ENCODE measurements at places on chromosomes 4 and X.

GRCh38 chr4:167943872-167944505, 148.3 kb upstream of the ANXA10 start:
- no peak overlapping the region for H3K4me3 ChIP-seq
- no peak overlapping the region for H3K27ac ChIP-seq
- no peak for DNase-seq

DNA sequence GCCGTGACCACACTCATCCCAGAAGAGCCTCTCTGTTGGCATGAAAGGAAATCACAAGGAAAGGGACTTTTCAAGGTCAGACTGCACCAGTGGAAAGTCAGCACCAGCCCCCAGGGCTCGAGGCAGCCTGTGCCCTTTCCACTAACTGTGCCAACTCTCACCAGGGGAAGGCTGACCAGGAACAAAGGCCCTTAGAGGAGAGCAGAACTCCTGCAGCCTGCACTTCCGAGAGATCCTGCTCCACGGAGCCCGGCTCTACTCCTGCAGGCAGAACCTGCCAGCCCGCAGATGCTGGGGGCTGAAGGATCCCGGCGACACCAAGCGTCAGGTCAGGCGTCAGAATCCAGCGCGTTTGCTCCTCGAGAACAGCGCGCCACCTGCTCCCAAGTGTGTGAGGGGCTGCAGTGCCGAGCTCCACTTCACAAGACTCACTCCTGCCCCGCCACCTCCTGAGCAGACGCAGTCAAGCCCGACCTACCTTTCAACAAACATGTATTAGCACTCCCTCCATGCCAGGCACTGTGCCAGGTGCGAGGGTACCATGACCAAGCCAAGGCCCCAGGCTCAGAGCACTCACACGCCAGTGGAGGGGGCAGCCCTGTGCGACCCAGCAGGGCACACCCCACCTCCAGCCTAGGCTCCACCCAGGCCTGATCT, 13.6 kb upstream of the HELT start:
- peaks cover 73% of the 10 kb centered on the region for H3K27me3 ChIP-seq
- H3K36me3 ChIP-seq = no peaks in the 10 kb centered on the region
- no peaks in the 10 kb centered on the region for H3K4me1 ChIP-seq
- H3K4me3 ChIP-seq = peak overlapping the region; percentile 40

DNA sequence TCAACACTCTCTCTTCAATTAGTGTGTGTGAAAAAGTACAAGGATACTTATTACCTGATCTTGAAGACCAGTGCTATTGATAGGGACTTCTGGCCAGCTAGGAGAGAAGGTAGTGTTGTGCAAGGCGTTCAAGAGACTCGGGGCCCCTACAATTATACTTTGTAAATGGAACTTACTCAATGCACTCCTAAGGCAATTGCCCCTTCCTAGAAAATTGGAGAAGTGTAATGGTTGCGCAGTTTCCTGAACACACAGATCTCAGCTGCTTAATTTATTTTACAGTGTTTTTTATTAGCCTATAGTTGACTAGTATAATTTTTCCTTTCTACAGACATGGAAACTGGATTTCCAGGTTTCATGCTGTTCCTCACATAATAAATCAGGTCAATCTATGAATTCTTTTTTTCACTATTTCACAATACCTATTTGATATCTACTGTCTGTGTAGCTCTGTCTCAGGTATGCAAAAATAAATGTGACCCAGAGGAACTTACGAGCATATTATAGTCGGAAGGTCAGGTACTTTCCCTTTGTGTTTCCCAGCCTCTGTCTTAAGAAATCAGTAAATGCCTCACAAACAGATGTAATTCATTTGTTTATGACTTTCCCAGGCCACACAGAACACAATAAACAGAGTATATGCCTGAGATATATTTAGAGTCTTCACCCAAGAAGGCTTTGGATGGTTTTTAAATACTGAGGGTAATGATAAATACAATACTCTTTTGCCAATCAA, 89.1 kb upstream of the TET2 start:
- no peaks in the 10 kb centered on the region for H3K36me3 ChIP-seq
- H3K27ac ChIP-seq = no peak overlapping the region
- no peak overlapping the region for H3K4me3 ChIP-seq
- peaks cover 9% of the 10 kb centered on the region for H3K4me1 ChIP-seq
- DNase-seq = no peak

GRCh38 chrX:1027133-1027532, 185.3 kb downstream of the CRLF2 start:
- H3K36me3 ChIP-seq = no peaks in the 10 kb centered on the region
- no peaks in the 10 kb centered on the region for H3K27me3 ChIP-seq
- no peak overlapping the region for H3K27ac ChIP-seq

- H3K27me3 ChIP-seq = no peaks in the 10 kb centered on the region
- no peak for DNase-seq
- H3K27ac ChIP-seq = no peak overlapping the region
- H3K4me3 ChIP-seq = no peak overlapping the region
Measured at GRCh38 chr4:107689912-107690587, 30.0 kb downstream of the PAPSS1 start.

DNA sequence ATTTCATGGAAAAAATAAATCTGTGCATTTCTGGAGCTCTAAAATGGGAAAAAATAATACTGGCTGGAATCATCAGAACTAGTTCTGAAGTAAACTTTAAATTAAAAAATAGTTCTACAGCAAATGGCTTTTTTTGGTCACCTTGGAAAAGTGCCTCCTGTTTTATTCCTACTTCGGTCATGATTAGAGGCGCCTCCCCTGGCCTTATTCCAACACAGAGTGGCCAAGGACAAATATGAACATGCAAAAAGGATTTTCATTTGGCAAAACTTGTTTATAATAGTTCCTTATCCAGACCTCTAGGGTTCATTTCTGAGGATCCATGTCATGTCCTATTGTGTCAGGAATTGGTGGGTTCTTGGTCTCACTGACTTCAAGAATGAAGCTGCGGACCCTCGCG, 11.1 kb upstream of the KLF8 start:
- no peaks in the 10 kb centered on the region for H3K4me1 ChIP-seq
- H3K4me3 ChIP-seq = no peak overlapping the region
- no peaks in the 10 kb centered on the region for H3K27me3 ChIP-seq
- DNase-seq = no peak

DNA sequence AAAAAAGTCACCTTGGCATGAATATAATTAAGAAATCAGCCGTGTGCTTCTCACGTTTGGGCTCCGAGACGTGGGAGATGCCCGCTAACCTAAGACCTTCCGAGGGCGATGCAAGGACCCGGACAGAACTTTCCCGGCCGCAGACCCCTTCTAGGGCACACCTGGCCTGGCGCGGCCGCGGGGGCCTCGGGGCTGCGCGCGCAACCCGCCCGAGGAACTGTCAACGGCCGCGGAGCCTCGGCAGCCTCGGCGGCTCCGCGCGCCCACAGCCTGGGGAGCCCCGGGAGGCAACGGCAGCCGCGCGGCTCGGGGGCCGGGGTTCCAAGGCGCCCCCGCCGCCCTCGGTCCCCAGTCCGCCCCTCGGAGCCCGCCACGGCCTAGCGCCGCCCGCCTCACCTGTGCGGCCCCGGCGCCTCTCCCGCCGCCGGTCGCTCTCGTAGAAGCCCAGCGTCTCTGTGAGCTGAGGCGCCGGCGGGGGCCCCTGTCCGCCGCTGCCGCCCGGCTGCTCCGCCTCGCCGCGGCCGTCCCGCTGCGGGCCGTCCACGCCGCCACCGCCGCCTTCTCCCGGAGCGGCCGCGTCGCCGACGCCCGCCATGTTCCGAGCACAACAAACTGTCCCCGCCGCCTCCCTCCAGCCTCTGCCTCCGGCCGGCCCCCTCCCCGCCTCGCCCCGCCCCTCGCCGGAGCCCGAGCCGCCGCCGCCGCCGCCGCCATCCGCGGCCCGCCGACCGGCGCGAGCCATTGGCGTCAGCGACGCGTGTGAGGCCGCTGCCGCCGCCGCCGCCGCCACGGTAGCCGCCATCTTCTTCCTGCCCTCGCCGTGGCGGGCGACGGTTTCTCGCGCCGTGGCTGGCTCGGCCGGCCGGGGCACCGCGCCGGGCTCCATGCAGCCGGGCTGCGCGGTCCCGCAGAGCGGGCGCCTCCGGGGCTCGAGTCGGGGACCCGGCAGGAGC, at the start of gene TAPT1:
TAPT1 (minus strand) TSS at position 609 of the 953 bp plus-strand sequence; CDS start at position 595, 14 bp downstream.
- H3K36me3 ChIP-seq = no peaks in the 10 kb centered on the region
- peak; percentile 93 for DNase-seq
- H3K4me1 ChIP-seq = peaks cover 16% of the 10 kb centered on the region

GRCh38 chr4:46249106-46249505, 125.3 kb upstream of the GABRG1 start:
- H3K27ac ChIP-seq = no peak overlapping the region
- H3K36me3 ChIP-seq = no peaks in the 10 kb centered on the region
- DNase-seq = no peak
- no peaks in the 10 kb centered on the region for H3K27me3 ChIP-seq

DNA sequence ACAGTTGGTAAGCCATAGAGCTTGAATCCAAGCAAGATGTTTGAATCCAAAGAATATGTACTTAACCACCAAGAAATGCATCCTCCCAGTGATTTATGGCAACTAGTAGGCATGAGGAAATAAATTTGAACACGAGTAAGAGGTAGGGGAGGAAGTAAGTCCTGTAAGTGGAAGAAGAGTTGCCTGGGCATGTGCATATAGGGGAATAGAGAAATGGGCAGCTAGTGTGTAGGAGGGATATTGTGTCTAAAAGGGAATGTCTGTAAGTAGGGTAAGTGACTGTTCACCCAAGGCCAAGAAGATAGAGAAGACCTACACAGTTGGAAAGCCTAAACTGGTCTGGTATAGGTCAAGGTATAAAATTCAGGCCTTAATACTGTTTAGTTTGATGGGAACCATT, 4.6 kb downstream of the SH3BGRL start:
- no peak overlapping the region for H3K27ac ChIP-seq
- H3K4me3 ChIP-seq = no peak overlapping the region
- no peaks in the 10 kb centered on the region for H3K4me1 ChIP-seq
- no peaks in the 10 kb centered on the region for H3K36me3 ChIP-seq
- no peak for DNase-seq
